Stimulated activated CD4-positive, alpha-beta T cell treated with anti-CD3 and anti-CD28 coated beads, Interleukin-15, amount 100 ng/mL, for 1 hour (primary cell): ENCODE measurements at places on chromosomes 16 and 17.

- DNase-seq, result no peak
These were observed 981 bp upstream of the DUXB start for GRCh38 chr16:75702242-75702641.

DNA sequence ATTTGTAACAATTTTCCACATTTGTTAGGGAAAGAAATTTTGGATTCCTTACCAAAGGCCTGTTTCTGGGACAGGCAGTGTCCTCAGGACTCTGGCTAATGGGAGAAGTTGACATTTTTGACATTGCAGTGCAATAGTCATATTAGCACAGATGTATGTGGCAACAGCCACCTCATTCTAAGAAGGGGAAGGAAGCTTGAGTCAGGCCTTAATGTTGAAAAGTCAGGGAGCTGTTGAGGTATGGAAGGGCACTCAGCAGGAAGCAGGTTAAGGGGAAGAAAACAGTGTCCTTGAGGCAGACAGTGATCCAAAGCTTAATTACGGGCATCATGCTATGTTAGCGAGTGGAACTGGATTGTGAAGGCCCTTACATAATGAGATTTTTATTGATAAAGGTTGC, 20.9 kb downstream of the AKTIP start:
- no peak for DNase-seq

GRCh38 chr17:61813211-61813610, 50.1 kb downstream of the BRIP1 start:
- no peak for DNase-seq

DNA sequence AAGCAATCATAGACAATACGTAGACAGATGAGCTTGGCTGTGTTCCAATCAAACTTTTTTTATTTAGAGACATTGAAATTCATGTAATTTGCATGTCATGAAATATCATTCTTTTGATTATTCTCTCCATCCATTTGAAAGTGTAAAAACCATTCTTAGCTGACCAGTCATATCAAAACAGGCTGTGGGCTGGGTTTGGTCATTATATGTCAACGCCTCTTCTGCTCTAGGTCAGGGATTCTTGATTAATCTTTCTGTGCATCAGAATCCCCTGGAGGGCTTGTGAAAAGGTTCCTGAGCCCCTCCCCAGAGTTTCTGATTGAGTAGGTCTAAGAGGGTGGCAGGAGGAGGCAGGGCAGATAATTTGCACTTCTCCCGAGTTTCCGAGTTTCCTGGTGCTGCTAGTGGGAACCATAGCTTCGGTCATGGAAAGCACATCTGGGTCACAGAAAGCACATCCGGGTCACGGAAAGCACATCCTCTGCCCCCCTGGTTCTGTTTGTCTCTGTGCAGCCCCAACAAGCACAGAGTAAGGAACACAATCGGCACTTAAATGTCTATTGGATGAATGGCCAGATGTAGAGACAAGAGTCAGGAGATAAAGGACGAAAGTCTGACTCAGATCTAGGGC, 16.4 kb downstream of the PIMREG start:
- no peak for DNase-seq

GRCh38 chr17:47225436-47225858, 16.3 kb downstream of the MYL4 start:
- no peak for DNase-seq

GRCh38 chr17:50171371-50172071, 5.7 kb downstream of the SGCA start:
- DNase-seq, result no peak

- DNase-seq, result no peak
These were observed 8.4 kb upstream of the MSI2 start for GRCh38 chr17:57247913-57248312.

- no peak for DNase-seq
These were observed 5.9 kb downstream of the FASN start for GRCh38 chr17:82092094-82092586.

DNA sequence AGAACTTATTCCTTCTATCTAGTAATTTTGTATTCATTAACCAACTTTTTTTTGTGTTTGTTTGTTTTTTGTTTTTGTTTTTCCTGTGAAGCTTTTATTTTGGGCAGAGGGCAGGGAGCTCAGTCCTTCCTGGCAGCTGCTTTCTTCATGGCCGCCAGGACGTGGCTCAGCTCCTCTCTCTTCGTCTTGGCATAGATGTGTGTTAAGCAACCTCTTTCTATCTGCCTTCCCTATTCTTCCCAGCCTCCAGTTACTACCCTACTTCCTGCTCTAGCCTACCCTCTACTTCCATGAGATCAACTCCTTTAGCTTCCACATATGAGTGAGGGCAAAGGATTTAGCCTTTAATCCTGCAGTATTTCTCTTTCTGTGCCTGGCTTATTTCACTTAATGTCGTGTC, 8.2 kb upstream of the BRD7 start:
- DNase-seq, result no peak

DNA sequence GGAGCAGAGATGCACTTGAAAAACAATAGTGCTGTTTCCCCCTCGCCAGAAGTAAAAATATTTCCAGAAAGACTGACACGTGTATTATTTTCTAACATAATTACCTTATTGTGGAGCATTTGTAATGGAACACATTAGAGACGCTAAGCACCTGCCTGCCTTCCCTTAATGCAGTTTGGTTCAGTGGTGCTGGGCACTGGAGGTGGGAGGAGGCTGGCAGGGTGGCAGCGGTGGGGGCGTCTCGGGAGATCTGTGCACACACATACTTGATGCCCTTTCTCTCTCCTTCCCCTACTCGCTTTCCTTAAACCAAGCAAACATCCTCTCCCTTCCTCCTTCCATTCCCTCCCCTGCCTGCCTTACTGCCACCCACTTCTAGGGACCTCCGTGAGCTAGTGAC, 156.6 kb upstream of the SDK2 start:
- no peak for DNase-seq

DNA sequence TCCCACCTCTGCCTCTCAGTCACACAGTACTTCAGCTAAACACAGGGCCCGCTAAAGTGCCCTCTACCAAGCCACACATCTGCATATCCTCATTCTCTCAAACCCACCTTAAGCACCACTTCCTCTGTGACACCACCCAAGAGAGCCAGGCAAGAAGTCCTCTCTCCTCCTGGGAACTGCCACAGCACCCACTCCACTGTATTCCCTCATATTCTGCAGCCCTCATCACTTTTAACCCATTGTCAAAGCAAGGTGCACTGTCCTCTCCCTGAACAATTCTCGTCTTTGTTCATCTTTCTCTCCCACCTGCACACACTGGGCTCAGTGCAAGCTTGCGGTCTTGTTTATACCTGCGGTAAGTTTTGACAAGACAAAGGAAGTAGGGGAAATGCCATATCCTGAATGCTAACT, 13.6 kb downstream of the CHD9 start:
- no peak for DNase-seq
